ENCODE measurements at places on chromosomes 4 and X.

- no peak for DNase-seq
Observed at GRCh38 chr4:127648061-127648460, 15.3 kb downstream of the INTU start.

DNA sequence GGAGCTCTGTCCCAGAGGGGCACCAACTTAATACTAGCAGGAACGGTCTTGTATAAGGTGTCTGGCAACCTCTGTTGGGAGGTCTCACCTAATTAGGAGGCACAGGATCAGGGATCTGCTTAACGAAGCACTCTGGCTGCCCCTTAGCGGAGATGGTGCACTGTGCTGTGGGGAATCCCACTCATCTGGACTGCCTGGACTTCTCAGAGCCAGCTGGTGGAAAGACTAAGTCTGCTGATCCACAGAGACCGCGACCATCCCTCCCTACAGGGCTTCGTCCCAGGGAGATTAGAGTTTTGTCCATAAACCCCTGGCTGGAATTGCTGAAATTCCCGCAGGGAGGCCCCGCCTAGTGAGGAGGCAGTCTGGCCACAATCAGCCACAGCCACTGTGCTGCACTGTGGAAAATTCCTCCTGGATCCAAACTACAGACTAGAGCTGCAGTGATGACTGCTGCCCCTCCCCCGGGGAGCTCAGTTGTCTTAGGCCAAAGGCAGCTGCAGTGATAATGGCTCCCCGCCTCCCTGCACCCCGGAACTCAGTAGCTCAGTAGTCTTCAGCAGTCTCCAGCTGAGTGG lies 22.0 kb upstream of the ZCCHC4 start:
- no peak for DNase-seq

- DNase-seq = no peak
Observed at GRCh38 chrX:103330681-103331288, 746 bp downstream of the TCEAL7 start.

DNA sequence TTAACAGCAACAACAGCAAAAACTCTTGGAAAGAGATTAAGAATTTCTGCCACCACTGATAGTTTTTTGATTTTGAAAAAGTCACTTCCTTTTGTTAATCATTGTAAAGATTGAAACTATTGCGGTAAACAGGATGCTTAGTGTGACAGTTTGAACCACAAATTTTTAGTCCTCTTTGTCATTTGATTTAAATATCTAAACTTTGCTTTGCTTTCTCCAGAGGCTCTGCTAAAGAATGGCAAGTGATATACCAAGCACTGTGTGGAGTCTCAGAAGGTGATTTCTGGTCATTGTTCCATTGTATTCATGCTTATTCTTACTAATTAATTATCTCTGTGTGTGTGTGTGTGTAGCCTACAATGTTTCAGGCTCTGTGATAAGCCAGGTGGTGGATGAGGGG lies 155.6 kb downstream of the BMPR1B start:
- no peak for DNase-seq

- DNase-seq = no peak
Observed at GRCh38 chr4:136438645-136439044, 1093.6 kb downstream of the PCDH18 start.

DNA sequence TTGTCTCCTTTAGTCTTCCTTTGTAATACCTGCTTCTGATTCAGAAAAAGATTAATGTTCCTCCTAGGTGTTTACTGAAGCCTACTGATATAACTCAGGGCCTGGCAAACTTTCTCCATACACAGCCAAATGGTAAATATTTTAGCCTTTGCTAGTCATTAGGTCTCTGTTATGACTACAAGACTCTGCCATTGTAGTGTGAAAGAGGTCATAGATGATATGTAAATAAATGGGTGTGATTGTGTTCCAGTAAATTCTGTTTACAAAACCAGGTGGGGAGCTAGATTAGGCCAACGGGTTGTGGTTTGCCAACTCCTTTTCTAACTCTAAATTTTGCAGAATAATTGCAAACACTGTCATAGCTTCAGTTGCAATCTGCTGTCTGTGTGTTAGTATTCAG lies 568.1 kb upstream of the GNPDA2 start:
- DNase-seq = no peak

DNA sequence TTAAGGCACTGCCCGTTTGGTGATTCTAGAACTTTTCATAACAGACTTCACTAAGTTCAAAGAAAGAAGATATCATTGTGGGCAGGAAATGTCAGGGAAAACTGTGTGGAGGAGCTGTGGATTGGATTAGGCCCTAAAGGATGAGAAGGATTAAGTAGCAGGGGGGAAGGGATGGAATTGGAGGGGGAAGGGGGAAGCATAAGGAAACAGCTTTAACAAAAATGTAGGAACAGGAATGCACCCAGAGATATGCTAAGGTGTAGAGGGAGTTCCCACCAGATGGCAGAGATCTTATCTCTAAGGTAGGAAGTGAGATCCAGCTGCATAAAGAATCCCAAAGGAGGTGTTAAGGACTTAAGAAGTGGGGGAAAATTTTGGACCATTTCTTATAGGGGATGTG lies 114.5 kb downstream of the LARP7 start:
- DNase-seq = no peak

DNA sequence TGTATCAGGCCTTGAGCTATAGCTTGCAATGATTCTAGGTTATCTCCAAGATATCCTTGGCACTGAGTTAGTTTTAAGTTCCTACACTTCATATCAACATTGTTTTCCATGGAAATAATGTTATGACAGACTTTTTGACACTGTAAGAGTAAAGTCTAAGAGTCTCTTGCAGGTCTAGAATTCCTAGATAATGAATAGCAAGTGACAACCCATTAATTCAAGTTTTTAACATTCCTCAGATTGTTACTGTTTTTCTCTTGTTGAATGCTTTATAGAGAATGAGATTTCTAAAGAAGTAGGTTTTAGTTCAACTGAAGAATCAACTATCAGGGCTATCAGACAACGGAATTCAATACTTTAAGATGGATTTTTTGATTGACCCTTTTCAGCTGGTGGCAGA lies 276.1 kb downstream of the PPP3CA start:
- no peak for DNase-seq

GRCh38 chrX:39205467-39205866 lies 404.2 kb downstream of the MID1IP1 start:
- no peak for DNase-seq

DNA sequence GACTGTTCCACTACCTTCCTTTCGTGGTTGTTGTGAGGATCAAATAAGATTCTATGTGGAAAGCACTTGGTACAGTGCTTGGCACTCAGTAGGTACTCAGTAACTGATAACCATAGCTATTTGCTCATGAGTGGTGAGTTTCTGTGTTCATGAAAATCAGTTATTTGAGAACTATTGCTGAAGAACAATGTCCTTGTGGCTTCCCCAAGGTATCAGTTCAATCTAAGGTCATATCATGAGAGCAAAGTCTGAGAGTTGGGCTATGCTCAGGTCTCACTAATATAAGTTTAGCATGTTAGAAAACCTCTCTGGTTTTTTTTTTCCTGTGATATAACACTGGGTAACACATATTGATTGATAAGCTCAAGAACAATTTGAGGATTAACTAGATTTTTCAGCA lies 147.8 kb downstream of the GRIA3 start:
- DNase-seq = no peak

GRCh38 chr4:158850800-158851644 lies 82.2 kb downstream of the FNIP2 start:
- no peak for DNase-seq

DNA sequence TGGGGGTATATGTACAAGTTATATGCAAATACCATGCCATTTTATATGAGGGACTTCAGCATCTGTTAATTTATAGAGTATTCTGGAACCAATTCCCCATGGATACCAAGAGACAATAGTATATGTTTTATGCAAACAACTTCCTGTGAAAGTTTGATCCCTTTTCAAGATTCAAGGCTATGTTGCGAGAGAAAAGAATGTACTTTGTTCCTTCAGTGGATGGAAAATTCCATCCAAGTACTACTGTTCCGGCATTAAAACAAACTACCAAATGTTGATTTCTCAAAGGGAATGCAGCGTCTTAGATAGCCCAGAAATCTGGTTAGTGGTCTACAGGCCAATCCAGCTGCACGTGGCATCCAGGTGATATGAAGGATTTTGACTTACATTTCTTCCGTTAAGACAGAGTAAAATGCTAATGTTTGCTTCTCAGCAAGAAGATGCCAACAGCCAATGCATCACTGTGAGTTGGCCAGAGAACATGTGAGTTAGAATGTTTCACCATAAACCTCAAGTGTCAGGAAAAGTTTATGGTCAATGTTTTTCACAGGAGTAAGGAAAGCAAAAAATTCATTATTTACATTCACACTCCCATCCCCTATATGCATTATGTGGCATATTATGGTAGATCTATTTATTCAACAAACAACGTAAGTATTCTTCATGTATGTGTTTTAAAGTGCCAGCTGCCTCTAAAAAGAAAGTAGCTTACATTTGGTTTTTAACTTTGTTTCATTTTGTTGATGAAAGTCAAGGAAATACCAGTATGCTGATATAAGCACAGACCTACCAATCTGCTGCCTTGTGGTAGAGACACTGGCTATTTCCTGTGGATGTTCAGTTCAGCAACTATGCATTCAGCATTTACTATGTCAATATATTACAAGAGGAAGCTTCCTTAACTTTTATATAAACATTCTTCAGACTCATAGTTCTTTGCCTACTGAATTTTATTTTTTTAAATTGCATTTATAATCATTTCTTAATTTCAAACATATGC lies 44.4 kb downstream of the METTL14 start:
- DNase-seq = no peak

DNA sequence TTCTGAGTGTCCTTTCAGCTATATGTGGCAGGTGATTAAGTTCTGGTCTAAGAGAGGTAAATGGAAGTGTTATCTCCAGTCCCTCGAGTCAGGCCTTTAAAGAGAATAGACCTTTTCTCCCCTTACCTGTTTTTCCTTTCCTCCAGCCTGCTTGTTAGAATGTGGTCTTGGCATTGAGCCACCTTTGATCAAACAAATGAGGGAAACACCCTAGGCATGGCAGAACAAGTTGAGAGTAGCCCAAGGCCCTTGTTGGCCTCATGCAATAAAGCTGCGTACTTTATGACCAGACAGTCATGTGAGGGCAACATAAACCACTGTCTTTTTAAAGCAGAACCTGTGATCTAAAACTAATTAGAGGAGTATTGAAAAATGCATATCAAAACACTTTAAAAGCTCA lies 13.2 kb upstream of the IL13RA2 start:
- no peak for DNase-seq

DNA sequence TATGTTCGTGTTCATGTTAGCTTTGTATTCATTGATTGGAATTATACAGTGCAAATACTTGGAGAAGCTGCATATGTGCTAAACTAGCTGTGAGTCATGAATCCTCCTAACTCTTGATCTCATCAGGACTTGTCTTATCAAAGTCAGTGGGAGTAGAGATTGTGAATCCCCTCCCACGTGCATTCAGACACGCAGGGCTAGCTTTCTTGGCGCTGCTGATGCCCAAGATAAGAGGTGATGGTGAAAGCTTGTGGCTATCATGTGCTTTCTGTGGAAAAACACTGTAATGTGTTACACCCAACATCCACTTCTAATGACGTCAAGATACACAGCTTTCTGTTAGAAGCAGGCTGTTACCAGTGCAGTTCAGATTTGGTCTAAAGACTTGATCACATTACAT lies 348.7 kb upstream of the HAND2 start:
- no peak for DNase-seq

- DNase-seq = peak; percentile 22
Observed at GRCh38 chr4:1683736-1684505, at the start of gene FAM53A. TSS of gene FAM53A (minus strand) at chr4:1684313. CDS start at chr4:1668741, 15,572 bp downstream.

DNA sequence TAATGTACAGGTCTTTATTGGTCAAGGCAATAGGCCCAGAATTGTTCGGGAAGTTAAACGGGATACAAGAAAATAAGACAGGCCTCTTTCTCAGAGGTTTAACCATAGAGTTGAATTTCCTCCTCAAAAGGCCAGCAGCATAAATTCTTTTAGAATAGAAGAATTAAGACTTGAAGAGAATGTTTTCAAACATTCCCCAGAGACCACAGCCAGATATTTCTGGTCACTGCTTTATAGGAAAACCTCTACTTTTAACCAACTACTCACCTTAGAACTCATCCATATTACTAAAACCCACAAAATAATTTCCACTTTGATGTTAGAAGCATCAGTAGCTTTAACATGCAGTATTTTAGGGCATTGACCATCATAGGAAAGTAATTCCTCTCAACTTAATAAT lies 317.9 kb downstream of the RAB28 start:
- no peak for DNase-seq

DNA sequence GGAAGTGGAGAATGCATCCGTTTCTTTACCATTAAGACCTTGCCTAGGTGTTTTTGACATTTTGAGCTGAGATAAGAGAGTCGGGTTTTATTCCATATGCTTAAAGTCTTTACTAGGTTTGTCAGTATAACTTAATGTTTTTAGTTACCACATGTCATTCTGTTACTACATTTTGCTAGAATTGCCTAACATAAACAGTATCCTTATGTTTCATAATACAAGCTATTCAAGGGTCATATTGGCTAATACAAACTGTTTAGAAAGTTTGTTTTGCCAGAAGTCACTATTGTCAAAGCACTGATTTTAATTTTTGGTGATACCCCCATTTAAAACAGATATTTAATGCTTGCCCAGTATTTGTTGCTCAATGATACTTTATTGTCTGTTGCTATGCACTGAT lies 427.7 kb upstream of the MAGEB2 start:
- DNase-seq = no peak

- DNase-seq = no peak
Observed at GRCh38 chr4:169744601-169745000, 13.1 kb downstream of the HPF1 start.

- no peak for DNase-seq
Observed at GRCh38 chr4:92050875-92051274, 252.9 kb upstream of the GRID2 start.

- no peak for DNase-seq
Observed at GRCh38 chr4:102778720-102779119, 18.0 kb upstream of the MANBA start.

DNA sequence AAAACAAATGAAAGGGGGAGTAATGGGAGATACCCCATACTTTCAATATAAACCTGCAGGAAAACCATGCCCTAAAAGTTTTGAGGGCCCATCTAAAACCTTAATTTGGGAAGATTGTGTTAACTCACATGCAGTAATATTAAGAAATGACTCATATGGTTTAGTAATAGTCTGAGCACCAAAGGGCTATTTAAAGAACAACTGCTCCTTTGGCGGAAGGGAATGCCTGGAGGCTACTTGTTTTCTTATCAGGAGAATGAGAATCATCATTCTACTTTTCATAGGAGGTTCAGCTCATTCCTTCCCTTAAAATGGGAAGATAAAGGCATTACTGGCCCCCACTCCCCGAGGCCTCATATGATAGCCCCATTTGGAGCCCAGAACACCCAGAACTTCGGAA lies 47.6 kb downstream of the SPIN3 start:
- no peak for DNase-seq

- DNase-seq = no peak
Observed at GRCh38 chr4:143083756-143084472, 100.8 kb upstream of the USP38 start.

GRCh38 chr4:156186111-156186510 lies 232.4 kb upstream of the CTSO start:
- DNase-seq = no peak

GRCh38 chr4:181507180-181507835 lies 735.9 kb upstream of the TENM3 start:
- no peak for DNase-seq

GRCh38 chr4:173046144-173046543 lies 122.5 kb upstream of the GALNT7 start:
- no peak for DNase-seq
